ENCODE measurements at places on chromosomes 2 and 18.

DNA sequence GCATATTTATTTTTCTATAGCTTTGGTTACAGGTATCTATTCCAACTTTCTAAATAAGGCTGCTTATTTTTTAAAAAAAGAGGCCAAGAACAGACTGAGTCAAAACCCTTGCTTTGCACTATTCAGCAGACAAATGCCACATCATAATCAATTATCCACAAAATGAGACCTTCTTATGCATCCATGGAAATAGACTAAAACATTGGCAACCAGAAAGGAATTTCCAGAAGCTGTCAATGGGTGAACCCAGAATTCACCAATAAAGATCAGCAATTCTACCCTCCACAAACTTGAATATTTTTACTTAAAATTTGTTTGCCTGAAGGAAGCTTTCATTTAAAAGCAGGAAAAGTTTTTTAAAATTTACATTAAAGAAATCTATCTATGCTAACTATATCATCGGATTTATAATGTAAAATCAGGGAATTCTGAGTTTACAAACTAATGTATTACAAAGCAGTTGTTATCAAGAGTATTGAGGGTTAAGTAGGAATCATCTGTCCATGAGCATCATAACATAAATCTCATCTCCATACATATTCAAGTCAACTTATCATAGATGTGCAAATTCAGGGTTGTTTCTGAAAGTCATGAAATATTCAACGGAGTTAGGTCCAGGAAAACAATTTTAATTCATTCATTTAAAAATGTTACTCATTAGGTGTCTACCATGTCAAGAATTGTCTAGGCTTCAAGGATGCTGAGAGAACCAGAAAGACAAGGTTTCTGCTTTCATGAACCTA is 548.0 kb downstream of the SATB2 start:
- DNase-seq, result no peak

DNA sequence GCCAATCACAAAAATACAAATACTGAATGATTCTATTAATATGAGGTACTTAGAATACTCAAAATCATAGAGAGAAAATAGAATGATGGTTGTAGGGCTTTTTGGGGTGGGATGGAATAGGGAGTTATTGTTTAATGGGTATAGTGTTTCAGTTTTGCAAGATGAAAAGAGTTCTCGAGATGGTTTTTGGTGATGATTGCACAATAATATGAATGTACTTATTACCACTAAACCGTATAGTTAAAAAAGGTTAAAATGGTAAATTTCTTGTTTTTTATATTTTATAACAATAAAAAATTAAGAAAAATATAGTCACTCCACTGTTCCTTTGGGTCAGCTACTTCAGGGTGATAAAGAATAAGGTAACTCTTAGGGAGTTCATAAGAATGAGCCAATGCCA is 560.1 kb downstream of the TDRD15 start:
- no peak for DNase-seq

GRCh38 chr2:30421026-30421603 is 25.9 kb upstream of the LCLAT1 start:
- DNase-seq, result no peak

- DNase-seq, result no peak
Observed at GRCh38 chr2:171154348-171154747, 6.3 kb downstream of the TLK1 start.

GRCh38 chr18:11859903-11860407 is 8.7 kb downstream of the CHMP1B start:
- DNase-seq, result no peak

- no peak for DNase-seq
Observed at GRCh38 chr2:190767821-190768220, 112.8 kb upstream of the GLS start.

DNA sequence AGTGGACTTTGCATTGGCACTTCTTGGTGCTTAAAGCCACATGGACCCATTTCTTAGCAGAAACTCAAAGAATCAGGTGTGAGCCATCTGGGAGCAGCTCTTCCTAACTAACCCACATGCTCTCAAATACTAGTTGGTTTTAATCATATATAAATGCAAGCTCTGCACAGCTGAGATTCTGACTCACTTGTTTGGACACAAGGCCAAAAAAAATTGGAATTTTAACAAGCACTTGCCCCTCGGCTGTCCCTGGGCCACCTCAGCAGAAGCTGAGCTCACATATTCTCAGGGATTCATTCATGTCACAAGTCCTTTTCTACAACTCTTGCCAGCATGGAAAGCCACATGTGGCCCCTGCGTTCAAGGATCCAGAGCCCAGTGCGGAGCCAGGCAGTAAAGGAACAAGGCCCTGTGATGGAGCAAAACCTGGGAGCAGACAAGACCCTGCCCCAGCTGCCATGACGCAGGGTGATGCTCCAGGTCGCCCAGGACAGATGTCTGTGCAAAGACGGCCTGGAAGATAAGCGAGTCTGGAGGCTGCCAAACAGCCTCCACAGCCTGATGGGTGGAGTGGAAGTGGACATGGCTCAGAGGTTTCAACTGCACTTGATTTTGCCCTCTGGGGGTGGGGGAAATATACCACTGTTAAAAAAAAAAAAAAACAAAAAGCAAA is 266.5 kb downstream of the EIPR1 start:
- no peak for DNase-seq

DNA sequence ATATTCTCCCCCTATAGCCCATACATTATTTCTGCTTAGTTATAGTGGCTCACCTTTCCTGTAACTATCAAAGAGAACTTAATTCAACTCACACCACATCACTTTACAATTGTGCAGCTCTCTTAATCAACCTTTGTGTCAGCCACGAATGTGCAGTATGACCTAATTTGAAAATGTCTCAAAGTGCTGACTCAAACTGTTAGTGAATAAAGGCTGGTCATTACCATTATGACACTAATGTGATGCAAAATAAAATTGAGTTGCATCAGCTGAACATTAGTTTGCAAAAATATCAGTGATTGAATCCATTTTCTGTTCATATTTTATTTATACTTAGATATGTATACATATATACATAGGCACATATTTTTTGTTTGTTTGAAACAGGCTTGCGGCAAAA is 251.8 kb downstream of the MEIS1 start:
- no peak for DNase-seq

DNA sequence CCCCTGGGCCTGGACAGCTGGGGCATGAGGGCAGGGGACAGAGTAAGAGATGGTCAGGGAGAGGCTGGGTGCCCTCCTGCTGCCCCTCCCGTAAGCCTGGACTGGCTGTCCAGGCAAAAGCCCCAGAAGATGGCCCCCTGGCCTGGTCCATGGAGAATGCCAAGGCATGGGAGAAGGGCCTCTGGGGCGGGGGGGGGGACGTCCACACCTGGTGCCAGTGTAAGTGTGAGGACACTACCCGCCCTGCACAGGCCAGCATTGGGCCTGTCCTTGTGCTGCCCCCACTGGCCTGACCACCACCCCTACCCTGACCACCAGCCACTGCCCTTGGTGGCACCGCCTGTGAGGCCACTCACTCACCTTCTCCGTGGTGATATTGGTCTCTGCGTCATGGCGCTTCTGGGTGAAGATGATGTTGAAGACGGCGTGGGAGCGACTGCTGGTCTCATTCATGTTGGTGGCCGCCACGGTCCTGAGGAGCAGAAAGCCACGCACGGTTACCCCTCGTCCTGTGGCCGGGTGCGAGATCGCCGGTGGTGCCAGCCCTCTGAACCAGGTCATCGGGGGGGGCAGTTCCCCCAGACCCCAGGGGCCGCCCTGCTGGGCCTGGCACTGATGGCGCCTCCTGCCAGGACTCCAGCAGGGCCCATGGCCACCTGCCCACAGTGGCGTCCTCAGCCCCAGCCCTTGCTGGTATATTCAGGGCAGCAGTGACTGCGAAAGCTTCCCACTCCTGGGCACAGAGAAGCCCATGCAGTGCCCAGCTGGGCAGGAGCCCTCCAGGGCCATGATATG is 35.2 kb downstream of the KIF1A start:
- DNase-seq, result no peak

- DNase-seq, result no peak
Observed at GRCh38 chr2:84963692-84964405, 7.1 kb upstream of the KCMF1 start.

- peak; percentile 57 for DNase-seq
Observed at GRCh38 chr18:79644006-79644665, 35.5 kb upstream of the CTDP1 start.

DNA sequence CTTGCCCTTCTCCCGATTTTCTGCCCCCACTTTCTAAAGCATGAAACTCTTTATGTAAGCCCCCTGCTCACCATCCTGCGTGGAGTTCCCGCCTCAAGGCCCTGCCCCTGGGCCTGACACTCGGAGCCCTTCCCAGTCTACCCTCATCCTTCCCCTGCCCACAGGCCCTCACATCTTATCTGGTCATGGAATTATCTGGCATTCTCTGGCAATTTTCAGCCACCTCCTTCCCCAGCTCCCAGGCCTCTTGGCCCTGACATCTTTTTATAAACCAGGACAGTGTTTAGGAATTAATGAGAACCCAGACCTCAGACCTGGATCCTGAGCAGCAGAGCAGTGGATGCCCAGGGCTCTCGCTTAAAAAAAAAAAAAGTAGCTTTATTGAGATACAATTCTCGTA is 61.7 kb downstream of the BOLA3 start:
- DNase-seq, result no peak

- DNase-seq, result no peak
Observed at GRCh38 chr2:7430421-7430868, 513.2 kb downstream of the RNF144A start.

GRCh38 chr18:48208432-48209140 is 200.6 kb downstream of the ZBTB7C start:
- DNase-seq, result no peak

DNA sequence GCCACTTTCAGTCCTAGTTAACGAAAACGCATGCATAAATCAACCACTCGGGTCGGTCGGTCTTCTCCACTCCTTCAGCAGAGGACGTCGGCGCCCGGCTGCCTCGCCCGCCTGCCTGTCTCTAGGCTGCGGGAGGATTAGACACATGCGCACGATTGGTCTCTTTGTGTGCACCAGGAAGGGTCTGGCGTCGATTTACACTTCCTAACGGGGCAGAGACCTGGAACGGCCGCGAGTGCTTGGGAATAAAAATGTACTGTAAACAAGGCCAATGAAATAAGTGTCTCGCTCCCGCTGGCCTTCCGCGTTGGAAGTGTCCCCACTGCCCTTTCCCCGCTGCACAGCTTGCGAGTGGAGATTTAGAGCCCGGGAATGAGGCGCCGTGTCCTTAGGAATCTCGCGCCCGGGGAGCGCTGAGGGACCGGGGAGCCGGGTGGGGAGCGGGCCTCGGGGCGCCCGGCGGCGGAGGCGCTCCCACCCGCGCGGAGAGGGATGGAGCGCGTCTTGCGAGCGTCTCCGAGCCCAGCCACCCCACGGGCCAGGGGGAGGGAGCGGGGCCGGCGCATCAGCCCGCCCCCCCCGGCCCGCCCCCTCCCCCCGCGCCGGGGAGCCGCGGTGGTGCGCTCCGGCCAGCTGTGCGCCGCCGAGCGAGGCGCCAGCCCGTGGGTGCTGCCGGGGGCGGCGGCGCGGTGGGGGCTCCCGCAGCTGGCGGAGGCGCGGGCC is at the start of gene DOK6:
Gene DOK6 (plus strand): TSS at position 636 of the 723 bp plus-strand sequence.
- DNase-seq, result no peak

DNA sequence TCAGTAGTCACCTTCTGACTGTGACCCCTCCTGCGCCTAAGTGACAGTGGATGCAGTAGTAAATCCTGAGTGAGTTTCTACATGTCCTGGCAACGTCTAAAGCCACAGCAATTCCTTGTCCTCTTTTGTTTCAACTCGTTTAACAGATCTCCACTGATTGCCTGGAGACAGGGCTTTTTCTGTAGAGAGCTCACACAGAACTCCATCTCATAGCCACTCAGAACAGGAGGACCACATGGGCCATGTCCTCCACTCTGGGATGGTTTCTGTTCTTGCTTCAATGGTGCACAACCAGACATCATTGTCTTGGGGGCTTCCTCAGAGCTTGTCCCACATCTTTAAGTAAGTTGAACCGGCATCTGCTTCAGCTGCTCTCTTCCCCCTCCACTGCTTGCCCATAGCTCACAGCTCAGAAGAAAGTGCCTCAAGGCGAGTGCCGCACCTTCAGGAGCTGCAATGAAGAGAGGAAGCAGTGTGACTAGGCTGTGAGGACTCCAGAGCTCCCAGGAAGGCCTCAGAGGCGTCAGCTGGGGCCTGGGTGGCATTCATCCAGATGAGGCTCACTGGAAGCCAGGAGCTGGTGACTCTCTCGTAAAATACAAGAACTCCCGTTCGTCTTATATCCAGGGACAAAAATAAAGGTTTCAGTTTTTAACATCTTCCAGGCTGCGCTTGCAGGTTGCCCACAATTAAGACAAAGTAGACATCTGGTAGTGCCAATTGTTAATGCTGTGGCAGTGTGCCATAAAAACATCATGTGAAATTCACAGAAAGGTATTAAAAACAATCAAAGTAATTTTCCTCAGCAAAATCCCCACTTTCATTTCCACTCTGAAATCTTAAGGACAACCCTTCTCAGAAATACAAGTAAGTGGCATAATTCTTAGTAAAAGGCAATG is 37.3 kb downstream of the ST3GAL5 start:
- DNase-seq, result no peak

- no peak for DNase-seq
Observed at GRCh38 chr18:79343567-79344207, 52.0 kb upstream of the NFATC1 start.

GRCh38 chr2:58434692-58435091 is 193.6 kb upstream of the FANCL start:
- no peak for DNase-seq

DNA sequence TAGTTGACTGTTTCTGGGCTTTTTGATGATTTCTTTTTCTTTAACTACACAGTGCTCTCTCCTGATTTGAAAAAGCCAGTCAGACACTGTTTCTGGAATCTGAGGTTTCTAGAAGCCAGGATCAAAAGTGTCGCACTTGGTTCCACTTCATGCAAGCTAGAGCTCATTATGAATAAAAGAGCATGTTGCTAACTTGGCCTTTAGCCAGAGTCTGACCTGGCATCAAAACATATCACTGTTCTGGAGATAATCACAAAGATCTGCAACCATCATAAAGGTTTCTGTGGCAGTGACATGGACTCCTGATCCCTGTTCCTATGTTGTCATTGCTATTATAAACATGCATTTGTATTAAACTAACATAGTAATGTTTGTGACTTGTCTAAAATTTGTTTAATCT is 76.1 kb upstream of the MAPRE2 start:
- no peak for DNase-seq

DNA sequence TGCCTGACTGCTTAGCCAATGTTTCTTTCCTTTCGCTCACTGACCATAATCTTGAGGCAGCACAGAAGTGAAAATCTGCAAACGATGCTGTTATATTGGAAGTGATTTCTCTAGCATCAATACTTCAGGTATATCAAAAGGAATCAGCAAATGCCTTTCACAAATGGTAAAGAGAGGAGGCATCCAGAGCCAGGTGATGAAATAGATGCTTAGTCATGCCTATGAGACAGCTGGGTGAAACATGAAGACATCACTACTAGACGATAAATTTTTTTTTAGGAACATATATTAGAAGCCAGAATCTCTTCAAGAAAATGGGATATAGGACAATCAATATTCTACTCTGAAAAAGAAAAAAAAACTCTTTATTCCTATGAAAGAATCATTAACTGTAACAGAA is 249.2 kb upstream of the SLC39A10 start:
- no peak for DNase-seq

DNA sequence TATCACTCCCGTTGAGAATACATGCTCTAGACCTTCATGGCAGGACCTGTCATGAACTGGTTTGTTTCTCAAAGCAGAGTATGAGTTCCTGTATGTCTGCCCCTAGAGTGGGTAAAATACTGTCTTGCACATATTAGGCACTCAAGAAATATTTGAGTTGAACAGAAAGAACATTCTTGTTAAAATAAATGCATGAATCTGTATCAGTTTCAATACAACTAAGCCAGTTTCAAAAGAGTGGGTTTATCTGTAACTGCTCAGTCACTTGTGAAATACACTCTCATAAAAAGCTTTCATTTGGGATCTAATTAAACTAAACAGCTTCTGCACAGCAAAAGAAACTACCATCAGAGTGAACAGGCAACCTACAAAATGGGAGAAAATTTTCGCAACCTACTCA is 69.2 kb downstream of the RFTN2 start:
- no peak for DNase-seq
